ENCODE measurements at places on chromosomes 12 and 14.

DNA sequence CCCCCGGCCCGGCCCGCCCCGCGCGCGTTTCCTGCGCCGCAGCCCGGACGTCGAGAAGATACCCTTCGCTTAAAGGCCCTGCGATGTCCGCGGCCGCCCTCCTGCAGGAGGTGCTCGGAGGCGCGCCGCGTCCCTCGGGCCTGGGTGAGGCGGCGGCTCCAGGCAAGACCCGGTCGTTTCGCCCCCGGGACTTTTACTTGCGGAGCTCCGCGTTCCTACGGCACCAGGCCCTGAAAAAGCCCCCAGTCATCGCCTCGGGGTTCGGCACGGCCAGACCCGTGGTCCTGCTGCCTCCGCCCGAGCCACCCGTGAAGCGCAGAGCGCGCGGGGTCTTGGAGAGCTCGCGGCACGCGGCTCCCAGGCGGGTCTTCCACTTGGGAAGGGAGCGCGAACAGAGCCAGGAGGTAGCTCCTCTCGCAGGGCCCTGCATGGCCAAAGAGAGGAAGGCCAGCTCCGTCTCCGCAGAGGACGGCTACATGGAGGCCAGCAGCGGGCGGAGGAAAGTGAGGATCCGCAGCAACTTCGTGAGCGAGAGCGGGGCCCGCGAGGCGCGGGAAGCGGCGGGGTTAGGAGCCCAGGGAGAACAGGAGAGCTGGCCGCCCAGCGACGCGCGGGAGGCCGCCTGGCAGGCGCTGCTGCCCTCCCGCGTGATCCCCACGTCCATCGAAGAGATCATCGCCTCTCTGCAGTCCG lies 26.9 kb downstream of the TTC6 start:
- DNase-seq: no peak

- no peak for DNase-seq
These were observed 162.9 kb downstream of the GXYLT1 start for GRCh38 chr12:41981758-41982157.

DNA sequence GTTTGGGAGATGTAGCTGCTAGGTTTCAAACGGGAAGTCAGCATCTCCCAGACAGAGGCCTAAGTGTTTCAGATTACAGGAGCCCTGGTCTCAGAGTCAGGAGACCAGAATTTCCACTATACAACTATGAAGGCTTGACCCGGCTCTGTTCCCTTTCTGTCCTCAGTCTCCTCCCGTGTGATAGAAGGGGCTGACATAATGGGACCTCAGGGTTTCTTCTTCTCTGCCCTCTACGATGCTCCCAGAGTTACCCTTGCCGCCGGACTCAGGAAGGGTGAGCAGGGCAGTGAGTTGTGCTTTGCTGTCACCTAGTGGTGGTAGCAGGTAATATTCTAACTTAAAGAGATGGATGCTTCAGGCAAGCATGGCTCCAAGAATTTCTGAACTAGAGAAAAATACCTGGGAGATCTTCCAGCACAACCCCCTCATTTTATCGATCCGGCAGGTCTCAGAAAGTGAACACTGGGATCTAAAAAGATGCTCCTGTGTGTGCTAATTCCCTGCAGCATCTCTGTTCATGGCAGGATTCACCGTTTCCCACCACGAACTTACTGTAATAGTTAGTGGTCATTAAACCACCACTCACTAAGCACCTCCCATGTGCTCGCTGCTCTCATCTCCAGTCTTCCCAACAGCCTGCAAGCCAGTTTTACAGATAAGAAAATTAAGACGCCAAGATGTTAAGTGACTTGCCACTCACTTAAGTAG lies 84.4 kb downstream of the VWF start:
- no peak for DNase-seq

DNA sequence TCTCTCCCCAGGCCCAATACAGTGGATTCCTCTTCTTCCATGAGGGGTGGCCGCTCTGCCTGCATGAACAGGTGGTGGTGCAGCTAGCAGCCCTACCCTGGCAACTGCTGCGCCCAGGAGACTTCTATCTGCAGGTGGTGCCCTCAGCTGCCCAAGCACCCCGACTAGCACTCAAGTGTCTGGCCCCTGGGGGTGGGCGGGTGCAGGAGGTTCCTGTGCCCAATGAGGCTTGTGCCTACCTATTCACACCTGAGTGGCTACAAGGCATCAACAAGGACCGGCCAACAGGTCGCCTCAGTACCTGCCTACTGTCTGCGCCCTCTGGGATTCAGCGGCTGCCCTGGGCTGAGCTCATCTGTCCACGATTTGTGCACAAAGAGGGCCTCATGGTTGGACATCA lies 3.8 kb downstream of the ARHGEF40 start:
- no peak for DNase-seq

DNA sequence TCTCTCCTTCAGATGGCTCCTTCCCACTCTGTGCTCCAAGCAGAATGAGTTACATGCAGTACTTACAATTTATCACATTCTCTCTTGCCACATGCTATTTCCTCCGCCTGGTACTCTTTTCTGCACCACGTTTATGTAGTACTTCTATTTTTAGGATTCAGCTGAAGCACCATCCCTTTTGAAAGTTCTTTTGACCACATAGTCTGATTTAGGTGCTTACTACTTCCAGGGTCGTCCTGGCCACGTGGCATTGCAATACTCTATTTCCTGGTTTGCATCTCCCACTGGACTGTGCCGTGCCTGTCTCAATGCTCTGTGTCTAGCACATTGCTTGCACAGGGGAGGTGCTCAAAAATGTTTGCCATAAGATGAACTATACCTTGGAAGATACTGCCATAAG lies 16.3 kb upstream of the TBC1D30 start:
- DNase-seq: no peak

- no peak for DNase-seq
These were observed 11.3 kb upstream of the FOXG1 start for GRCh38 chr14:28755198-28755815.

- no peak for DNase-seq
These were observed 48.6 kb downstream of the IRAK3 start for GRCh38 chr12:66237505-66238175.

- no peak for DNase-seq
These were observed 91.9 kb downstream of the LGMN start for GRCh38 chr14:92656306-92657081.

- DNase-seq: no peak
These were observed 27.4 kb upstream of the KLRB1 start for GRCh38 chr12:9634969-9635754.

DNA sequence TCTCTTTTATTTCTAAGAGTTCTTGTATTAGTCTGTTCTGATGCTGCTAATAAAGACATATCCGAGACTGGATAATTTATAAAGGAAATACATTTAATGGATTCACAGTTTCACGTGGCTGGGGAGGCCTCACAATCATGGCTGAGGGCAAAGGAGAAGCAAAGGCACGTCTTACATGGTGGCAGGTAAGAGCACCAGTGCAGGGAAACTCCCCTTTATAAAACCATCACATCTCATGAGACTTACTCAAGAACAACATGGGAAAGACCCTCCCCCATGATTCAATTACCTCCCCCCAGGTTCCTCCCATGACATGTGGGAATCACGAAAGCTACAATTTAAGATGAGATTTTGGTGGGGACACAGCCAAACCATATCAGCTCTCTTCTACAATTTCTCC lies 503.0 kb downstream of the NPAS3 start:
- DNase-seq: no peak
